Upper lobe of left lung (tissue), 6 donors: ENCODE measurements at places on chromosomes 11 and 22. TPM values are rescaled to one million over a fixed set of nuclear protein-coding genes. Genes with fewer than 3 reads are reported as not detected.

Gene DENND6B
- 10.4 TPM for total RNA-seq

Gene BEST1
- 8.7 TPM for total RNA-seq

Gene OR4S2
- not detected for total RNA-seq

Gene UBE2L6
- total RNA-seq: 39.8 TPM
